ENCODE measurements at places on chromosomes 5 and 9.

DNA sequence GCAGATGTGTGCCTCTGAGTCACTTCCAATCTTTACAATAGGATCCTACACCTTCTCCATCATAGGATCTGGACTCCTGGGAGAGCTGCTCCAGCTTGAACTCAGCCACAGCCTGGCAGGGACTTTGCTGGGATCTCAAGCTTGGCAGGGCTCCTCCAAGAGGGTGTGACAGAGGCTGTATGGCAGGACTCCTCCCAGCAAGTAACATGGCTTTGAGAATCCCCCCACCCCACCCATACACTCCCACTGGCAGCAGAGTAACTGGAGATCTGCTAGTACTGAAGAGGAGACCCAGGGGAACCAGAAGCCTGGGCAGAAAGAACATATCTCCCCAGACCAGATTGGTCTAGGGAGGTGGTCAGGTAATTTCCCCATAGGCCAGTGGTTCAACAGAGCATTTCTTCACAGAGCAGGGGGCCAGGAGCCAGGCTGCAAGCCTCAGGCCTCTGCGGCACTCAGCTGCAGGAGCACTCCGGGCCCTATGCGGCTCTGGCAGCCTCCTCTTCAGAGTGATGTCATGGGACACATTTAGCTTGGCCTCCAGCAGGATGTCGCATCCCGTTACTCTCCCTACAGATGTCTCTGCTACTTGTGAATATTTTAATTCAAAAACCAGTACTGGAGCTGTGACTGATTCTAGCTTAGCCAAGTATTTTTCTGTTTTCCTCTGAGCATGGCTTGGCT, 1.7 kb upstream of the ACSL6 start:
- no peak for DNase-seq

- no peak for DNase-seq
Measured at GRCh38 chr9:75372499-75373268, 284.4 kb downstream of the OSTF1 start.

- no peak for DNase-seq
Measured at GRCh38 chr5:113337515-113338415, 97.0 kb downstream of the TSSK1B start.

DNA sequence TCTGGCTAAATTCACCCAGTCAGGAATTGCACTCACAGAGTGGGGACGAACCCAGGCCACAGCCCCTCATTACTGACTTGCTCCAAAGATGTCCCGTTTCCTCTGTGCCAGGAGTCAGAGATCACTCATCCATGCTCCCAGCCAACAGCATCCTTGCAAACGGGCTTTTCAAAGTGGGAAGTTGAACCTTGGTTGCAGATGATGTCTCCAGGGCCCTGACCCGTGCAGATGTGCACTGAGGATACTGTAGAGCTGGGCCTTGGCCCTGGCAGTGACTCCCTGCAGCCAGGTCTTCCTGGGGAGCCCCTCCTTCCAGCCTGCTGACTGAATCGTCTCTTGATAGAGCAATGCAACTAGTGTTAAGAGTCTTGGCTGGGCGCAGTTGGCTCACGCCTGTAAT, 22.3 kb downstream of the TCF7 start:
- no peak for DNase-seq

DNA sequence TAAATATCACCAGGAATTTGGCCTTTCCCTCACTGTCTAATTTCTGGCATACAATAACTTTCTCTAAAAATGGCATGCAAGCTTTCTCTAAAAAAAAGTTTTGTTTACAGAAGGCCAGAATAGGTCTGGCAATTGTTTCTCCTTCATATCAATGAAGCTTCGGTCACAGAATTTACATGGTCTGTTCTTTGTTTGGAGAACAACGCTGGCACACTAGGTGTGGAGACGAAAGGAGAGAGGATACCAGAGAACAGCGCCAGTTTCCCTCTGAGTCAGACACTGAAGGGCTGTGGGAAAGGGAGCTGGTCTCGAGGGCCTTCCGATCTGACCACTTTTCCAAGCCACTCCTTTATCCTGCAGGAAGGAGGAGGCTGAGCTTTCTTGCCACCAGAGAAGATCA, 60.1 kb upstream of the ITGA1 start:
- DNase-seq, result no peak

DNA sequence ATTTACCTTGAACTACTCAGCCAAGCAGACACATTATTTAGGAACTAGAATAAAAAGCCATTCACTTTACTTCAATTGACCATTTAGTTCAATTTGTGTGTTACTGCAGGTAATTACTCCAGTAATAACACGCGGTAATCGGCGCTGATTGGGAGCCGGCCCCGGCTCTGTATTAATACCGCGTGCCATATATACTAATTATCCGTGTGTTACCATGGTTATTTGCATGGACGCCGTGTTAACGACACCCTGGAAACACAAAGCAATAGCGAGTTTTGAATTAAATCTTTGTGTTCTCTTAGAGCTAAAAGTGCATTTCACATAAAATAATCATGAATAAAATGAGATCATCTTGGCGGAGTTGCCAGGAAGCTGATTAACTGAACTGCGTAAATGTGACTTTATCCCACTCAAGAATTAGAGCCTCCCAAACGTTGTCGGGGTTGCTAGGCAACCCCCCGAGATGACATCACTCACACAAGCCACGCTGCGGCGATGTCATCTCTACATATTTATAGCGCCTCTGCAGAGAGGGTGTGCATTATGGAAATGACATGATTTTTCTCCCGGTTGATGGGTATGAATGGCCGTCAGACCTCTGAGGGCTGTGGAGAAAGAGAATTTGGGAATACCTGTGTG, 41.4 kb upstream of the RNU6ATAC start:
- peak; percentile 40 for DNase-seq

- DNase-seq, result no peak
Measured at GRCh38 chr5:109769597-109770291, 80.0 kb downstream of the MAN2A1 start.

DNA sequence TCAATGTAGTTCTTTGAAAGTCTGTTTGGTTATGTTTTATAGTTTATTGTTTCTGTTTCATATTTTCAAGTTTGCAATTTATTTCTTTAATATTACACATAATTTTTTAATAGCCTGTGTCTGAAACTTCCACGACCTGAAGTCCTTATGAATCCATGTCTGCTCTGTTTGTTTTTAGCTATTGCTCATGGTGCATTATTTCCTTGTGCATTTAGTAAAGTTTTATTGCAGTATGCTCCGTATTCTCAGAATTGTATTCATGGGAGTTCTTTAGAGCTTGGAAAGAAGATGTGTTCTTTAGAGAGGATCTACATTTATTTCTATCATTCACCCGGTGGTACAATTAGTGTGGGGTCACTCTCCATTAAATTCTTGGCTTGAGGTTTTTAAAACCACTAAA, 133.2 kb upstream of the NFIB start:
- no peak for DNase-seq

DNA sequence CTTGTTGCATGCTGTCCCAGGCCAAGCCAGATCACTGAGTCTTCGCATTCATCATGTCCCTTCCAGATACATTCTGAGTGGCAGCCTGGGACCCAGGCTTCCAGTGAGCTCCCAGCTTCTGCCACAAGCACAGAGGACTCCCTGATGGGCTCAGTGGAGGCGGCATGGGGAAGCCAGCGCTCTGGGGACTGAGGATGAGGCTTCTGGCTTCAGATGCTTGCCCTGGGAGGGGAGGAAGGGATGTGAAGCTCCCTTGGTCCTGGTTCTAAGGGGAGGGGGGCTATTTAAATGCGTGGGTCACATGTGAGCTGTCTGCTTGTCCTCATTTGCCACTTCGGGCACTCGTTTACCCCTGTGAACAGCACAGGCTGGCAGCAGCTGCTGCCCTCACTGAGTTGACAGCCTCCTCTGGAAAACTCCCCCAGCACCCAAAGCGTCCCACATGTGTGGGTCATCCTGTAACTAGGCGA, 174.0 kb downstream of the NR3C1 start:
- no peak for DNase-seq

DNA sequence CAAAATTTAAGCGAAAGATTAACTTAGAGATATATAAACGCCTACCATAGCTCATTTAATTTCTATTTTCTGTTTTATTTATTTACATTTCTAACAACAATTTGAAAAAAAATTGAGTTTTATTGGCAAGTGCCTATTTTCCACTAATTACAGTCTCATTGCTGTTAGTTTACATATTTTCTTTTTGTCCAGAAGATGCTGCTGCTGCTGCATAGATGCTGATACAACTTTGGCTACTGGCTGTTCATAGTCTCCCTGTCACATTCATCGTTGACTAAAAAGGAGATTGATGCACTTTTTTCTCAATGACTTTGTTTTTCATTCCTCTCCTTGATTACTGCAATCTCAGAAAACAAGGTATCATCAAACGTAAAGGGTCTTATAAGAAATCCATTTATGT, 235.4 kb downstream of the CDH9 start:
- no peak for DNase-seq

- no peak for DNase-seq
Measured at GRCh38 chr5:179410291-179411160, 65.3 kb upstream of the ADAMTS2 start.

GRCh38 chr5:154356020-154356655, 89.7 kb upstream of the SAP30L start:
- DNase-seq, result no peak

DNA sequence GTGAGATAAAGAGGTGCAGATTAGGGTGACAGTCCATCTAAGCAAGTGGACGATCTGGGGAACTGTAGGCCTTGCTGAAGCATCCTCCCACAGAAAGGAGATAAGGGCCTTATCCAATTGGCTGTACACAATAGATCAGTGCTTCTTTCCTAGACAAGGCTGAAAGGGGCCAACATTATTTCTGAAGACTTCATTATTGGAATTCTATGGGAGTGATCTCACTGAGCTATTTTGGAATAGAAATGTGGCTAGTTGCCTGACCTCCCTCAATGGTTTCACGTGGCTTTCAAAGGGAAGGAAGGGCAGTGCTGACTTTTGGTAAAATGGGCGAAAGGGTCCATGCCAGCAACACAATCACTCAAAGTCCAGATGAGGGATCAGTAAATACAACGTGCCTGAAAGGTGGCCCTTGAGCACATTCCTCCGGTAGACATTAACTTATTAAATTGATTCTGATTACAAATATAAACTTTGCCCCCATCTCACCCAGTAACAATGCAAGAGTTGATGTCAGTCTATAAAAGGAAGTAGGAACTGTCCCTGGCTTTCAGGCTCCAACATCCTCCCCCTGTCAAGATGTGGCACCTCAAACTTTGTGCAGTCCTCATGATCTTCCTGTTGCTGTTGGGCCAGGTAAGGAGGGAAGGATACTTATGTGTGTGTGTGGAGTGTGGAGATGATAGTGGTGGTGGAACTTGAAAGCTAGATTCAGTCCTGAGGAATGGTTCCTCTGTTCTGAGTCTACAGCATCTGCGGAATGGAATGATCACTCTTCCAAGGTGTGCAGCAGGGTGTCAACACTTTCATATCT, at the start of gene LEAP2:
LEAP2 (plus strand) TSS at position 550 of the 811 bp plus-strand sequence; CDS start at position 577, 27 bp downstream.
- DNase-seq, result no peak

- no peak for DNase-seq
Measured at GRCh38 chr5:170622933-170623332, 119.1 kb downstream of the KCNIP1 start.
